Heart right ventricle (tissue), 16 donors: ENCODE measurements at places on chromosomes 3 and 15. TPM values are rescaled to one million over a fixed set of nuclear protein-coding genes. Genes with fewer than 3 reads are reported as not detected.

GALK2 gene
- total RNA-seq: 39.3 TPM

ARPC4 gene
- 53.2 TPM for total RNA-seq

CHMP2B gene
- 37.2 TPM for total RNA-seq

GRCh38 chr3:43132193-43132592 lies 26.3 kb upstream of the POMGNT2 start:
- no peak for DNase-seq

- no peak for DNase-seq
Measured at GRCh38 chr3:14208168-14208567, 29.6 kb downstream of the LSM3 start.

GRCh38 chr3:56189536-56189935 lies 278.7 kb downstream of the ERC2 start:
- DNase-seq: no peak

DNA sequence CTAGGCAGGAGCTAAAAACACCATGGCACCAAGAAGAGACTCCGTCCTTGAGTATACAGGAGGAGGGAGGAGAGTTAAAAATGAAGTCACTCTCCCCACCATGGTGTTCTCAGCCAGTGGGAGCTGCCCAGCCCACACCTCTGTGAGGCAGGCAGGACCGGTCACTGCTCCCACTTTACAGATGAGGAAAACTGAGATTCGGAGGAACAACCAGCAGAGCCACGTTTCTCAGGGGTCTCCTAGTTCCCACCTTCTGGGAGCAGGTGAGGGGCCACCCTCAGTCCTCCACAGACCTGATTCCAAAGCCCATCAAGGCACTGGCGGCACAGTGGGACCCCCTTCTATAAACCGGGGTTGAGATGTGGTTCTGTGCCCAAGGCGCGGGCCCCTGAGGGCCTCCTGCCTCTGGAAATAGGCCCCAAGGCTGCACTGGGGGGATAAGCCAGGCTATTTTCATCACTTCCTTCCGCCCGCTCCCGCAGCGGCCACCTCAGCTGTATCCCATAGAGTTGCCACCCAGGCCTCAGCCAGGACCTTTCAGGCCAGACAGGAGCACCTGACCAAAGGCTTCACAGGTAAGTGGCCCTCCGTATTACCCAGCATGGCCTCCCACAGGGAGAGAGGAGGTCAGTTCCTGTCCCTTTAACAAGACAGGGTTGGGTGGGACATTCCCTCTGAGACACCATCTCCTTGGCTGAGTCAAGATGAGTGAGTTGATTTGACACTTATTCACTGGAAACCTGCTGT lies at the start of gene GP9:
Gene GP9 (plus strand): TSS at position 504 of the 747 bp plus-strand sequence. CDS start 961 bp downstream, outside the sequence.
- DNase-seq: no peak

DNA sequence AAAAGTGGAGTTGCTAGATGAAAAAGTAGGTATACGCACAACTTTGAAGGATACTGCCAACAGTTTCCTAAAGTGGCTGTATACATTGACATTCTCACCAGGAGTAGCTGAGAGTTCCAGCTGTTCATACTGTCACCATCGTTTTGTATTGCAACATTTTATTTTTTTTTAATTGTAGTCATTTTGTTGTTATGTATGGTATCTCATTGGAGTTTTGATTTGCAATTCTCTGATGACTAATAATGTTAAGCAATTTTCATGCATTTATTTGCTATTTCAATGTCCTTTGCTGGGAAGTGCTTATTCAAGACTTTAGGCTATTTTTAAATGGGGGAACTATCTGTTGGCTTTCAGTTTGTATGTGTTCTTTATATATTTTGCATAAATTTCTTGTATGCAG lies 185.1 kb upstream of the TGFBR2 start:
- DNase-seq: no peak

DNA sequence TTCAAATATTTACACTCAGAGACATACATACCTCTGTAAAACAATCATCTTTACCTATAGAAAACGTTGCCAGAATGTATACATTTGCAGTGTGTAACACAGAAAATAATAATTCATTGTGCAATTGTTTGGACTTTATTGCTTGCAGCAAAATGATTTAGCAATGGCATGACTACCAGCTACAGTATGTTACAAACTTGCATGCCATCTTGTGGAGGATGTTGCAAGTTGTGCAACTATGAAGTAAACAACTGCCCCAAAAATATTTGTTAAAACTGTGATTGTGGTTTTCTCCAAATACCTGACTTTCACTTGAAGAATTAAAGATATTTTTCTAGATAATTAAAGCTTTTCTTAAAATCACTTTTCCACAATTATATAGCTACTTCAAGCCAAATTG lies 27.1 kb upstream of the C3orf49 start:
- DNase-seq: no peak

GRCh38 chr3:178386880-178387279 lies 149.4 kb upstream of the KCNMB2 start:
- no peak for DNase-seq

DNA sequence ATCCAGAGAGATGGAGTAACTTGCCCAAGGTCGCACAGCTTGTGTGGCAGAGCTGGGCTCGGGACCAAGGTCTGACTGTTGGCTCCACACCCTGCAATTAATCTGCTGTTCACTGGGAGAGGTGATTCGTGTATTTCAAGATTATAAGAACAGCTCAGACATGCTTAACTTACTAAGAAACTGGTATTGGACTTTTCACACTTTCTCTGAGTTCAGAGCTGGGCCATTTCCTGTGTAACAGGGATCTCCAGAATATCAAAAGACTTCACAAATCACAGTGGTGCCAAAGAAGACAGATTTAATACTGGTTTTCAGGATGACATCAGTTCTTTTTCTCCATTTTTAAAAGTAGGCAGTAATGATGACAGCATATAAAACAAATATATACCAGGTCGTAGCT lies 156.8 kb upstream of the UBE2E1 start:
- DNase-seq: no peak

DNA sequence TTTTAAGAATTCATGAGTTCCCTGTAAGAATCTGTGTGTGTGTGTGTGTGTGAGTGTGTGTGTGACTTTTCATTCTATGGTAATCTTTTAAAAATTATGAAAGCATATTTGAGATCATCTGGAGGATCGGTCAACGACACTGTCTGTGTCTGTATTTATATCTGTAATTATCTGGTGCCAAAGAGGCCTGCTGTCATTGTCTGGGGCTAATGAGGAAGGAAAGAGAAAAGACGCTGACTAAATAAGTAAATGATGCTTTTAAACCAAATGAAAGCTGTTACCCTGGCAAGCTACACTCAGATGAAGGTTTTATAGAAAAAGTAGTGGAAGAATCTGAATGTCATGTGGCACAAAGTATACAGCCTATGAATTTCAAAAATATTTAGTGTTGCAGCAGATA lies 439.8 kb downstream of the RBMS3 start:
- DNase-seq: no peak

DNA sequence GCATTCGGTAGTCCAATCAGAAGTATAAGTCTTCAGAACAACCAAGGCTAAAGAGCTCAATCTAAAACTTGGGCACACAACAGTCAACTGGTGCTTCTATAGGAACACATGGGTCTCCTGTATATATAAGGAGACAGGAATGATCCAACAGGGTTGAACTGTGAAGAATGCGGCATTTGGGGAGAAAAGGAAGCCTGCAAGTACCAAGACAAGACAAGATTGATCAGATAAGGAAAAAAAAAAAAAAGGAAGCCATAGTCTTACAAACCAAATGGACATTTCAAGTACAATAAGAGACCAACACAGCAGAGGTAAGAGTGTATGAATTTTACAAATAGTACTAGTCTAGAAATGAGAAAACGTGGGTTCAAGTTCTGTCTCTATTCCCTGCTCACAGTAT lies 6.5 kb downstream of the CPEB1 start:
- no peak for DNase-seq

- DNase-seq: peak; percentile 27
Measured at GRCh38 chr3:157089455-157090221, 70.3 kb downstream of the CCNL1 start.

DNA sequence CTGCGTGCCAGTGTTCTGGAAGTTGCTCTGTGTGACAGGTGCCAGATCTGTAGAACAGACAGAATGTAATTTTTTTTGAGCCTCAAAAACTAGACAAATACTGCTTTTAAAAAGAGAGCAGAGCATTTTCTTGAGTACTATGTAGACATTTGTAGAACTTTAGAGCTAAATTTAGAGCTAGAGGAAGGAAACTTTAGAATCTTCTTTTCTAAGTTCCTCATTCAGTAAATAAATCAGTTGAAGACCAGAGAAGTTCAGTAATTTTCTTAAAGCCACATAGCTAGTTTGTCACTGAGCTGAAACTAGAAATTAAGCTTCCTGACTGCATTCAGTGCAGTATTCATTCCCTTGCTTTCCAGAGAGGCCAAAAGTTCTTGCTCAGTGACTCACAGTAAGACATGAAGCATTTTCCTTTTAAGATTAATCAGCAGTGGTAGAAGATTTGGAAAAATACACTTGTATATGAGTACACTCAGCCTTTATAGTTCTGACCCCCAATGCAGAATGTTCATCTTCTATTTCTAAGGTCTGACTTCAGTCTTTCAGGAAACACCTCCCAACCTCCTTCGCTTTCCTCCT lies 83.6 kb upstream of the TSEN2 start:
- DNase-seq: no peak

DNA sequence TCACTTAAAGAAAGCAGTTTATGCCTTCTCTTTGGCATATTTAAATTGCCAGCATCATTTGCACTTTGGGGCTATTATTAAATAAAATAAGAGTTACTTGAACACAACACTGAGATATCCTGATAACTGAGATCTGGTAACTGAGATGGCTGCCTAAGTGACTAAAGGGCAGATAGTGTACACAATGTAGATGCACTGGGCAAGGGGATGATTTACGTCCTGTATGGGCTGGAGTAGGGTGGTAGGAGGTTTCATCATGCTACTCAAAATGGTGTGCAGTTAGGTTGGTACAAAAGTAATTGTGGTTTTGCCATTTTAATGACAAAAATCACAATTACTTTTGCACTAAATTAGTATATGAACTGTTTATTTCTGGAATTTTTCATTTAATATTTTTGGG lies 196.1 kb downstream of the UBE2E2 start:
- DNase-seq: no peak
